Stimulated activated naive B cell treated with anti-CD40 and anti-IgM and Interleukin-4, amounts not matched to agents 10 μg/mL and 1 μg/mL and 100 μg/mL, for 72 hours (primary cell): ENCODE measurements at places on chromosomes 4 and X.

DNA sequence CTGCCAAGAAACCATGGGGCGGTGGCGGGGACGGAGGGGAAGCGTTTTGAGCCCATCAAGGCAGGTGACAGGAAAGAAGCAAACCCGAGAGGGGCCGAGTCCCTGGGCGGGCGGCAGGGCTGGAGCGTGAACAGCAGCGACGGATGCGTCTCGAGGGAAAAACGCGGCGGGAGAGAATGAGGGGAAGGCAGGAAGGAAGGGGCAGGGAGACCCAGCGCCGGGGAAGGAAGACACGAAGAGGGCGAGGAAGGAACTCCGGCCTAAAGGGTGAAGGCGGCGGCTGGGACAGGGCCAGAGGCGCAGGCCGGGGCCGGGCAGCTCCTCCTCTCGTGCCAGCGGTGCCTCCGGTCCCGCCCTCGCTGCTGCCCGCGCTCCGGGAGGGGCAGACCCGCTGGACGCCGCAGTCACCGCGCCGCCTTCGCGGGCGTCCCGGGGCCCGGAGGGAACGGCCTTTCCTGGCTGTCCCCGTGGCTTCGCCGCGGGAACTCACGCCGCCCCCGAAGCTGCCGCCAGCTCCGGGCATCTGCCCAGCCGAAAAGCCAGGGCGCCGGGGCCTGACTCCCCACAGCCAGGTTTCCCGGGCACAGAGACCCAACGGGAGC is 751 bp upstream of the RGS12 start:
- DNase-seq = no peak

- DNase-seq = no peak
These were observed 4.4 kb upstream of the SOWAHB start for GRCh38 chr4:76902233-76902890.

GRCh38 chrX:97167333-97167732 is 283.6 kb downstream of the RPA4 start:
- DNase-seq = no peak

DNA sequence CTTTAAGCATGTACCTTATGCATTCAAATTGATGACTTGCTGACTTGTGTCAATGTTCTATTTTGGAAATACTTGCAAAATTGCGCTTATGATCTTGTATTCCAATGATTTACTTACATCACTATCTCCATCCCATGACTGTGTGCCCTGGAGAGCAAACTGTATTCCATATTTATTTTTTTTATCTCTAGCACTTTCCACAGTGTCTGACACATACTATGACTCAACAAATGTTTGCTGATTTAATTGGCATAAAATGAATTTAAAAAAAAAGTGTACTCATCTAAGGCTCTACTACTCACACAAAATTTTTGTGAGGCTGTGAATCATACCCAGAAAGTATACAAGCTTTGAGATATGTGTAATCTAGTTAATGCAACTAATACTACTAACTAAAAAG is 1066.8 kb upstream of the ADGRL3 start:
- DNase-seq = no peak

DNA sequence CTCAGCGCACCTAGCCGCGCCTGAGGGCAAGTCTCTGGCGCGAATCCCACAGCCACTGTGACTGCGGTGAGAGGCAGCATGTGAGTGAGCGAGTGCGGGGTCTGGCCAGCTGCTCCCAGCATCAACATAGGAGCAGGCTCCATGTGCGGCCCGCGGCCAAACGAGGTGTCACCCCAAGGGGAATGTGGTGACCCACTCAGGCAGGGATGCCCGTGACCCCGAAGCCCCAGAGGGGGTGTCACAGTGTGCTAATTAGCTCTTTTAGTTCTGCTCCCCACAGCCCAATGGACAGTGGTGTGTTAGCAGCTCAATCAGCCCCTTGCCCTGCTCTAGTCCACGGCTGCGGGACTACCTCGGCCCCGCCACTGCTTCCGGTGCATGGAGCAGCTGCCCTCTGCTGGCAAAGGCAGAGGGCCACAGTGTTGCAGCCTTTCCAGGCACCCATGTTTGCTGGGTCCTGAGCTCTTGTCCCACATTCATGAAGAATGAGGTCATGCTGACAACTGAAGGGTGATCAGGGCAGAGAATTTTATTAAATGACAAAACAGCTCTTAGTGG is 61.4 kb downstream of the AGA start:
- no peak for DNase-seq

- no peak for DNase-seq
These were observed 410 bp downstream of the GNL3L start for GRCh38 chrX:54530357-54530900.

- no peak for DNase-seq
These were observed 607.2 kb upstream of the NDST4 start for GRCh38 chr4:115720611-115721010.

GRCh38 chr4:156538651-156539257 is 432.8 kb downstream of the PDGFC start:
- no peak for DNase-seq

DNA sequence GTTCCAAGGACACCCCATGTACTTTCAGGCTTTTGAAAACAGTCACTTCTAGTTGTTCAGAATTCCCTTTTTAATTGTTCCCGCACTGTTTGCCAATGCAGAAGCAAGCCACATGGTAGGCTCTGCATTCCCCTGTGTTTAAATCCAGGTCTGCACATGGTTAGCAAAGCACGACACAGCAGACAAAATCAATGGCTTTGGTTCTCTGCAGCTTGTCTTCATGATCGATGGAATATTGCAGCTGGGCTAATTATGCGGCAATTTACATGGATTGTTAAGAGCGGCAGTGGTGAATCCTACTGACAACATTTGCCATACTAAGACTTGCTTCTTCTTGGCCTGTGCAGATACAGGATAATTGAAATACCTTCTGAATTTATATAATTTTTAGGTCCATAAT is 20.6 kb upstream of the INPP4B start:
- no peak for DNase-seq

DNA sequence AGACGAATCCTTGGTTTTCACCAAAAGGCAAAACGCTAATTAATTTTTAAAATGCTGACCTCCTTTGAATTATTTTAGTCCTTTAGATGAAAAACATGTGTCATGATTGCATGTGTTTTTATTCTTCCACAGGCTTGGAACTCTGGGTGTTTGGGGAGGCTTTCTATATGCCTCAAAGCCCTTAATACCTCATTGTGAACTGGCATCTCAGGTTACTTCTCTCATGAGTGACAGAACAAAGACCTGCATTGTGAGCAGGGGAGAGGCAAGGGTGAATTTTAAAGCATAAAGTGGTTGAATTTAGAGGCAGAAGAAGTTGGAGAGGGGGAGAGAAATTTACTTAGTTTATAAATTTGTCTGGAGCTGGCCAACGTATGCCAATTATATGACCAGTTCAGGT is 119.5 kb downstream of the ARSF start:
- no peak for DNase-seq

- no peak for DNase-seq
These were observed 81.7 kb downstream of the PCDH19 start for GRCh38 chrX:100328351-100328750.

- DNase-seq = no peak
These were observed 112.6 kb upstream of the TBL1X start for GRCh38 chrX:9352243-9352642.

GRCh38 chr4:168511780-168512489 is 15.1 kb downstream of the PALLD start:
- no peak for DNase-seq

DNA sequence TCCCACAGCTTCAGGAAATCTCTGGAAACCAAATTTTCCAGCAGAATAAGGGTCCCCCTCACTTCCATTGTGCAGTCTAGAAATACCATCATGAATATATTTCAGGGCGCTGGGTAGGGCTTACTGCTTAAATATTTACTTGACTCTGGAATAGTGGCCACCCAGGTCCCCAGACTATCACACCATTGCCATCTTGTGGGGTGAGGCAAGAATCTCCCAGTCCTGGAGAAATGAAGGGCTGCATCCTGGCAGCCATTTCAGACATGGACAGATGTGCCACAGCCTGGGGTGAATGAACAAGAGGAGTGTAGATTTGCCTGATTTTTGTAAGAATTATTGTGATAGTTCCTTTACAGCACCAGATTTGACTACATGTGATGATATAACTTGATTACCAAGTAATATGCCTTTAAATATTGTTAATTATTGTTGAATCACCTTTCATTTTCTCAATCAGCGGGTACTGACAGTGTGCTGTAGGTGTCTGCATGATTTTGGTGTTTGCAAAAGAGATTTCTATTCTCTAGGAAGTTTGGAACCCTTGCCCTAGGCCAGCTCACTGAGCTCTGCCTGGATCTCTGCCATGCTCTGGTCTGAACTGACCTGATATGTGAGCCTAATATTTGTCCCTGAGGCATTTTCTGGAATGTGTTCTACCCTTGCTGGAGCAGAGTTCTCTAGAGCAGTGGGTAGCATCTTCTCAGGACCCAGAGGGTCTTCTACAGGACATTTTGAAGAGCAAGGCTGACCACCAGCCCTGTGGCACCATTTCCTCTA is 183.4 kb downstream of the KIT start:
- DNase-seq = no peak

DNA sequence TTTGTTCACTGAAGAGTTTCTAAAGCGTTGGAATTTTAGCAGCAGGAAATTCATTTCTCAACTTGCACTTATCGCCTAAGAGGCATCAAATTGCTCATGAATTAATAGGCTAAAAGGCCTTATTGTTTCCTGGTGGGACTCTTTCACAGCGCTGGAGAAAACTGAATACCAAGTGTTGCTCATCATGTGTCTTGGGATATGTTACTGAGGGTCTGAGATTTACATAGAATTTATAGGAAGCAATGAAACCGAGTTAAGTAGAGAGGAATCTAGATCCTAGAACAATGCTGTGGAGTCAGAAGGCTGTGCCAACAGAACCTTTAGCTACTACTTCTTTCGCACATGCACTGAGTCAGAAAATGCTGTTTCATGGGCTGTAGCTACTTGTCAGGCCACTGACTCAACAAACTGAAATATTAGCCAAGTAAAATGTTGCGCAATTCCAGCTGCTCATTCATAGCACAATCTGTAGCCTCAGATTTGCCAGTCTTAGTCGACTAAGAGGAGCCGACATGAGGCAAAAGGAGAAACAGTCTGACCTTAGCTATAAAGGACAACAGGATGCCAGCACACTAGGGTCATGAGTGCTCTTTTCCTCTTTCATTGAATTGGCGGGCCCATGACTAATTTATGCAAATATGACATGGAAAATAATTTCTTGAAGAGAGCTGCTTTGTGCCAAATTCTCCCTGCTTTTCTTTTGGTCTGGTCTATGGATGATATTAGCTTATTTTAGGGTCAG is 35.9 kb upstream of the CXCL8 start:
- no peak for DNase-seq

- peak; percentile 11 for DNase-seq
These were observed 247.2 kb upstream of the MTMR8 start for GRCh38 chrX:64642482-64642881.

GRCh38 chr4:108411836-108412235 is 208.5 kb upstream of the RPL34 start:
- DNase-seq = no peak

DNA sequence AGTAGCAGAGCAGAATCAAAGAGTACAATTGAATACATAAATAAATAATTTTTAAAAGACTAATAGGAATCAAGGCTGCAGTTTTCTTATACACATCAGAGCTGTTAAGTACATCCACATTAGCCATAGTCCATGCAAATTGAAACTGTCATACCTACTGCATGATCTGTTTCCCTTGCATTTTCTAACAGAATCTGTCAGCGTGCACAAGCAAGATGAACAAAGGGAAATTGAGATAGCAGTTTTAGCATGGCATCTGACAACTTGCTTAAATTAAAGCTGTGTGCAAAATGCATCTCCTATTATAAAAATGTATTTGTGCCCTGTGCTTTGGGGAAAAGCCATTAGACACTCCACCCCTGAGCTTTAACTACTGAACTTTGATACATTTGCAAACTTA is 703.5 kb upstream of the GRID2 start:
- DNase-seq = no peak

- DNase-seq = no peak
These were observed 647.4 kb upstream of the GALNT7 start for GRCh38 chr4:172521248-172521647.

GRCh38 chr4:182862921-182863320 is 54.3 kb downstream of the DCTD start:
- no peak for DNase-seq

- no peak for DNase-seq
These were observed 703.1 kb downstream of the CENPC start for GRCh38 chr4:66842026-66842723.

- DNase-seq = no peak
These were observed 32.9 kb downstream of the EREG start for GRCh38 chr4:74397748-74398426.

- DNase-seq = no peak
These were observed 166.6 kb downstream of the SPRY1 start for GRCh38 chr4:123562994-123563750.

- no peak for DNase-seq
These were observed 23.7 kb downstream of the RP2 start for GRCh38 chrX:46860557-46860956.

- DNase-seq = no peak
These were observed 8.0 kb downstream of the PPARGC1A start for GRCh38 chr4:23881674-23882337.

DNA sequence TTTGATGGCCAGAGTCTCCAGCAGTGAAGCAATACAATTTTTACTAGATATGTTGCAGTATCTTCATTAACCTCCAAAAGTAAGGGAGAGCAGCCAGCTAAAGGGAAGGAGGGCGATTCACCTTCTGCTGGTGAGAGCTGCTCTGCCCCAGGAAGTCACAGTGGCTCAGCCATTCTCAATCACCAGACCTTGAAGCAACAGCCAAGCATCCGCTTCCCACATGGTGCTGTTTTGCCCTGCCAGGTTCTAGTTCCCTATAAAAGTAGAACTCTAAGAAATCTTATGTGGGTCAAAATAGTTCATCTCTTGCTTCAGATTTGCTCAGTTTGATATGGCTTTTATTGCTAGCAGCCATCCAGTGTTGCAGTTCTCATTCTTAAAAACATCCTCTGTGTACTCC is 166.8 kb downstream of the STIM2 start:
- no peak for DNase-seq

GRCh38 chr4:168562041-168562571 is 65.3 kb downstream of the PALLD start:
- DNase-seq = no peak

- DNase-seq = no peak
These were observed 31.5 kb downstream of the GRIA3 start for GRCh38 chrX:123215397-123216089.
